ENCODE measurements at places on chromosomes 13 and 19.

- no peak for DNase-seq
These were observed 112.3 kb upstream of the ZNF507 start for GRCh38 chr19:32233091-32233490.

DNA sequence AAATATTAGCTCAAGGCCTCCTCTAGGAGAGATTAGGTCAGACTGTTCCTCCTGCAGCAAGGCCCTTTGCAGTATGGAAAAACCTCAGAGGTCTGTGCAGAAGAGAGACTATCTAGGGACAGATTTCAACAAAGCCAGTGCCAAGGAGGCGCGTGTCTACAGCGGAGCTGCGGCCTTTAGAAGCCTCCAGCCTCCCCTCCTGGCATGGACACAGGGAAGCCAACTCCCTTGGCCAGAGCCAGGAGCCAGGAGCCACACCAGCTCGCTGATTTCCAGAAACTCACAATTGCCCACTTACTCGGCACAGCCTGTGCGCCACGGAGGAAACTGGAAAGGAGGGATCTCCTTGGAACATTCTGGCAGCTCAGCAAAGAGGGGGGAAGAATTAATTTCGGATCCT lies 63.4 kb downstream of the INSR start:
- no peak for DNase-seq

DNA sequence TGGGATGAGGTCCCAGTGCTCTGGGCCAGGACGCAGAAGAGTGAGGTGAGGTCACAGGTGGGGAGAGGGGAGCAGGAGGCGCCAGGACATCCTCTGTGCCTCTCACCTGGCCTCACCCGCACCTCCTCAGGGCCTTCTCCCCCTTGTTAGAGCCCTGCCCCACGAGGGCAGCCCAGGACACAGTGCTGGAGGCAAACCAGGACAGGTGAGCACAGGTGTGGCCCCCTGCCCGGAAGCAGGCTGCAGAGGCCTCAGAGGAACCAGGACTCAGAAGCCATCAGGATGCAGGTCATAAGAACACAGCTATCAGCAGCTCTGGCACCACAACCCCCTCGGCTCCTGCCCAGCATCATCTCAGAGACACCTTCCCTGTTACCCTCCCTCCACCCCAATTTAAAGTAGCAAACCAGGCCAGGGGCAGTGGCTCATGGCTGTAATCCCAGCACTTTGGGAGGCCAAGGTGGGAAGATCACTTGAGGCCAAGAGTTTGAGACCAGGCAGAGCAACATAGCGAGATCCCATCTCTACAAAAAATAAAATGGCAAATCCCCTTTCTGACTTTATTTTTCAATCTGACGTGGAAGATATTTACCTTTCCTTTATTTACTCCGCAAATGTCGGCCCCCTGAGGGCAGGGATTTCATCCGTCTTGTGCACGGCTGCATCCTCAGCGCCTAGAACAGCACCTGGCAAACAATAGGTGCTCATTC lies at the start of gene CEACAM16:
CEACAM16 (plus strand) TSS at position 660 of the 710 bp plus-strand sequence. CDS start 2,306 bp downstream, outside the sequence.
- DNase-seq = no peak

DNA sequence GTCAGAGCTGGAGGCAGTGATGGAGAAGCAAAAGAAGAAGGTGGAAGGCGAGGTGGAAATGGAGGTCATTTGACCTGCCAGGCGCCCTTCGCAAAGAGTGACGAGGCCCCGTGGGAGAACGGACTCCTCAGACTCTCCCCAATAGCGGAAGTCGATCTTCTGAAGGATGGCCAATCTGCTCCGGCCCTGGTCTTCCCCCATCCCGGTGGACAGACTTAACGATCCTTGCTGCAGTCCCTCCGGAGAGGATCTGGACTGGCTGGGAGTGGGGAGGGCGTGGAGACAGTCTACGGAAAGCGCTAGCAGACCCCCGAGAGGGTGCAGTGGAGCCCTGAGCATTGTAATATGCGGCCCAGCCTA lies 11.9 kb downstream of the EPS8L1 start:
- no peak for DNase-seq

GRCh38 chr19:42433503-42434260 lies 6.5 kb upstream of the LIPE start:
- no peak for DNase-seq

DNA sequence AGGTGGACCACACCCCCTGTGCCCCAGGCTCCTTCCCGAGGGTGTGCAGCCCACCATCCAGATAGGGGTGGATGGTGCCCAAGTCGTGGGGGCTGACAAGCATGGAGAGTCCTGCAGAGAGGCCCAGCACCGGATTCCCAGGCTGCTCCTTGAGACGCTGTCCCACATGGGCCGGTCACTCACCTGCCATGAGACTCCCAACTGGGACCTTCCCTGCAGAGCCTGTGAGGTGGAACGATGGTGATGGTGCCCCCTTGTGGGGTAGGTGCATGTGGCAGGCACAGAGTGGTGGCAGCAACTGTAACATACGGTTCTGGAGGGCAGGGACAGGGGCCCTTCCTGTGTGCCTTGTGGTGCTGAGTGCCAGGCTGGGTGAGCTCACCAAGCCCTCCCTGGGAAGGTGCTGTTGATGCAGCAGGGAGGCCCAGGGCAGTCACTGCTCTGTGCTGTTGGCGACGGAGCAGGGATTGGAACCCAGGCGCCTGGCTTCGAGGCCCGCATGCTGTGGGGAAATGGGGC lies 33.1 kb downstream of the PPP1R37 start:
- no peak for DNase-seq

DNA sequence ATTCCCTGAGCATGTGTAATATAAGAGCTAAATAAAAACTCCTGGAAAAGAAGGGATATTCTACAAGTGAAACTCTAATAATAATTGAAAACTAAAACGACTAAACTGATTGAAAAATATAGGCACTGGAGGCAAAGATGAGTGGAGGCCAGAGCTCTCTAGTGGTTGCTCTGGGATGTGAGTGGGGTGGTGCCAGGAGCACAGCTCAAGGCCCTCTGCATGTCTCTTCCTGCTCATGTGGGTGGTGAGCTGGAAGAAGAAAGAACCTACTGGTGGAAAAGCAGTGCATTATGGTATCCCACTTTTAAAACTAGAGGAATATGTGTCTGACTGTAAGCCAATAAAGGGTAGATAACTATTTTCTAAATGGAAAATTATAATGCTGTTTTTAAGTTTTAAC lies 15.8 kb upstream of the ARHGEF7 start:
- DNase-seq = no peak

DNA sequence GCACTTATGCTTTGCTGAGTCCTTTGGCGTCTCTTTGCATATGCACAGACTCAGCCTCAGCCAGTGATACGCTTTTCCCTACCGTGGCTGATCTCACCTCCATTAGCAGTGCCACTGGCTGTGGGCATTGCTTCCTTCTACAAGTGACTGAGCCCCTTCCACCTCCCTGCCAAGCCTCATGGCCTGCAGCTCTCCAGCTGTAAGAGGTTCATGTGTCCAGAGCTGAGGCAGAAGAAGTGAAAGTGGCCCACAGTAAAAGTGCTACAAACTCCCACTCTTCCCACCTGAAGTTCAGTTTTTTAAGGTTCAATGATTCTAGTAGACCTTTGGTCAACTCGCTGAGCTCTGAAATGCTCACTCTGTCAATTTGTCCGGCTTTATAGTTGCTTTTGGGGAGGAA lies 44.7 kb downstream of the SMARCA4 start:
- DNase-seq = no peak

- no peak for DNase-seq
These were observed 23.3 kb downstream of the LAMP1 start for GRCh38 chr13:113320226-113320875.

DNA sequence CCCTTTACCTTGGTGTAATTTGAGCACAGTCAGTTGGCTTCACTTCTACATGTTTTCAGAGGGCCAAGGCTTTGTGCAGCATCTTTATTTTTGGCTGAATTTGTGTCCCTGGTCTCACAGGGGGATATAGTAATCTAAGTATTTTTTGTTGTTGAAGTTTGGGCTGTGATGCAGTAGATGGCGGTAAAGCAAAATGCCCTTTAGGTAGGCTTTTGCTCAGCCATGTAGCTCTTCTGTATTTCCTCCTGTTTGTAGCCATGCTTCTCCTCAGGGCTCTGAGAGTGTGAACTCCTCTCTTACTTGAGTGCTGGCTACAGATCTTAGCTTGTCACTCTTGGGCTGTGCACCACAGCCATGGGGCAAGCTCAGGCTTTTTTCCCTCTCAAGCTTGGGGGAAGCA lies 328.6 kb downstream of the SLITRK5 start:
- DNase-seq = no peak

DNA sequence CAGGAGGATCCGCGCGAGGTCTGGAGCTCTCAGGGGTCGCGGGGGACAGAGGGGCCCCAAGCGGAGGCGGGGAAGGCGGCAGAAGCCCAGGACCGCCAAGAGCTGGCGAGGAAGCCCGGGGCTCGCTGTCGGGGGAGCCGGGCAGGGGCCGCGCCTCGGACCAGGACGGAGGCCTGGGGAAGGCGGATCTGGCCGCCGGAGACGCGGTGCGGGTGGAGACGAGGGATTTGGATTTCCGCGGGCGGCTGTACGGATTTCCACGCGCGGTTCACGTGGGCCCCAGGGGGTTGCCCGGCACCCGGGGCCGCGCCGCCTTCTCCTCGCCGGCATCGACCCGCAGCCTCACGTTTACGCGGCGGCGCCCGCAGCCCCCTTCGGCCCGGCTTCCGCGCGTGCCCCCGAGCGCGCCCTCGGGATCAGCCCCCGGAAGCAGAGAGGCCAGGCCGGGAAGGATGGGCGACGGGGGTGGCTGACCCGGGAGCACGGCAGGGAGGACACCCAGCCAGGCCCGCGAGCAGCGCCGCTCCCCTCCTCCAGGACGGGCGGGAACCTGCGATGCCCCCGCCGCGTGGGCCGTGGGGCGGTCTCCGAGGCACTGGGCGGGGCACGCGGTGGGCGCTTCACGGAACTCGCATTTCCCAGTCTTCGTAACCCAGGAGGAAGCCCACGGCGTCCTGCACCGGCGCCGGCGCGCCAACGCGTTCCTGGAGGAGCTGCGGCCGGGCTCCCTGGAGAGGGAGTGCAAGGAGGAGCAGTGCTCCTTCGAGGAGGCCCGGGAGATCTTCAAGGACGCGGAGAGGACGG lies 4.7 kb downstream of the F7 start:
- DNase-seq = no peak
